ENCODE measurements at places on chromosomes 7 and 10.
A peak's percentile ranks its signal among the peaks of the same experiment; 100 is the strongest.

DNA sequence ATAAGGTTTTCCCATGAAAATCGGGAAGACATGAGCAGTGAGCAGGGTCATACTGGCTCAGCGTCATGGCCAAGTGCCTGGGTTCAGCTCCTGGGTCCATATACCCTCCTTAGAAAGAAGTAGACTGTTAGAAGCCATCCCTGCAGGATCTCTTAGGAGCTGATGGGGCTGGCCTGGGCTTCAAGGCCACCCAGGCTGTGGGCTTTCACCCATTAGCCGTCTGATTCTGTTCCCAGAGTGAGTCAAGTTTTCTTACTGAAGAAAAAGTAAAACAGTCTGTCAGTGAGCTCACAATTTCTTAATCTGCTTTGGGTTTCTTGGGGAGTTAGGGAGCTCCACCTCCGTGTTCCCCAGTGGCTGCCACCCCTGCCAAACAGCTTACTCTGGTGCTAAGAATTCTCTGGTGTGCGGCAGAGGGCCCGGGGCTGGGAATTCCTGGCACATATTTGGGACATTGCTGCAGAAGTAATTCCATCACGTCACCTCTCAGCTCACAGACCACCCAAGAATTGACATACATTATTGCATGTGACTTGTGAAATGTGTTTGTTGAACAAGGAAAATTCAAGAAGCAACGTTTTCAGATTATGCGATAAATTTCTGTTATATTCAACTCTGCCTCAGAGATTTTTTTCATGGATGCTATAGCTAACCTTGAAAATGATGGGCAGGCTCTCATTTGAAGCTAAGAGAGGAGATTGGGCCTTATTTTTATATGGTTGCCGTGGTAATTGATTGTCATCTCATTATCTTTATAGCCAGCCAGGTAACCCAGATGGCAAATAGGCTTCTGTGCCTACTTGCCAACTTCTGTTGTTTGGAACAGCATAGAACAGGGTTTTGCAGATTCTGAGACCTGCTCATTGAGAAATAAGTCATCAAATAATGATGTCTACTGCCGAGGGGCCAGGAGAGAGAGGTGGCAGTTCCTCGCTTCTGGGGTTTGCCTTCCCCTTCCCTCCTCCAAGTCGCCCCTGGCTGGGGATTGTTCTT lies 166.4 kb downstream of the CHN2 start:
- DNase-seq = no peak

- DNase-seq = no peak
These were observed 111.8 kb upstream of the CNTNAP2 start for GRCh38 chr7:146004805-146005204.

- no peak for DNase-seq
These were observed 145.1 kb downstream of the NRP1 start for GRCh38 chr10:33189363-33189762.

DNA sequence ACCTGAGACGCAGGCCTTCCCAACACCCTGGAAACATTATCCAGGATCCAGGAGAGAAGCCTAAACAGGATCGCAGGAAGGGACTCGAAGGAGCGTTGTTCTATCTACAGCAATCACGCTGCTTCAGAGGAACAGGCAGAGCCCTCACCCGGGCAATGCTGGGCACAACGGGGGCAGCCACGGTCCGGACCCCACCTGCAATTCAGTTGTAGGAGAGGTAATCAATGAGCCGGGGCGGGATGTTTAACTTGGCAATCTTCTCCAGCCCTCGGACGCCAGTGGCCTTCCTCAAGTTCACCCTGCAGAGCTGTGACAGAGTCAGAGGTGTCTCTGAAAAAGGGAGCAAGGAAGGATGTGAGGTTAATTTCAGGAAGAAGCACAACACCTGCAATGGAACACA lies 25.9 kb downstream of the ASB13 start:
- DNase-seq = no peak

GRCh38 chr7:103532955-103533354 lies 86.9 kb upstream of the SLC26A5 start:
- DNase-seq = no peak

GRCh38 chr10:112988839-112989406 lies 38.9 kb downstream of the TCF7L2 start:
- no peak for DNase-seq

- DNase-seq = no peak
These were observed 19.9 kb upstream of the GGCT start for GRCh38 chr7:30524545-30524944.

GRCh38 chr10:70367195-70367796 lies 15.1 kb downstream of the LRRC20 start:
- DNase-seq = no peak

DNA sequence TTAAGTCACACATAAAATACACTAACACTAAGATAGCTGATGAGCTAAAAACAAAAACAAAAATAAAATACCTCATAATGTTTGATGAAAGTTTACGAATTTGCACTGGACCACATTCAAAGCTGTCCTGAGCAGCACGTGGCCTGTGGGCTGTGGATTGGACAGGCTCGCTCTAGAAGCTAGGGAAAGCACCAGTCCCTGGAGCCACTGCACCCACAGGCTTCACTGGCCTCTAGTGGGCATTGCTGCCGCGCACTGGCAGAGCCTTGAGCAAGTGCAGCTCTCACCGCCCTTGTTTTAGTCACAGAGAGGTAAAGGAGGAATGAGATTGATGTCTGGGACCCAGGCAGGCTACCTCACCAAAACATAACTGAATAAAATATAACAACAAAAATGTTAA lies 67.6 kb downstream of the PAX2 start:
- DNase-seq = no peak

DNA sequence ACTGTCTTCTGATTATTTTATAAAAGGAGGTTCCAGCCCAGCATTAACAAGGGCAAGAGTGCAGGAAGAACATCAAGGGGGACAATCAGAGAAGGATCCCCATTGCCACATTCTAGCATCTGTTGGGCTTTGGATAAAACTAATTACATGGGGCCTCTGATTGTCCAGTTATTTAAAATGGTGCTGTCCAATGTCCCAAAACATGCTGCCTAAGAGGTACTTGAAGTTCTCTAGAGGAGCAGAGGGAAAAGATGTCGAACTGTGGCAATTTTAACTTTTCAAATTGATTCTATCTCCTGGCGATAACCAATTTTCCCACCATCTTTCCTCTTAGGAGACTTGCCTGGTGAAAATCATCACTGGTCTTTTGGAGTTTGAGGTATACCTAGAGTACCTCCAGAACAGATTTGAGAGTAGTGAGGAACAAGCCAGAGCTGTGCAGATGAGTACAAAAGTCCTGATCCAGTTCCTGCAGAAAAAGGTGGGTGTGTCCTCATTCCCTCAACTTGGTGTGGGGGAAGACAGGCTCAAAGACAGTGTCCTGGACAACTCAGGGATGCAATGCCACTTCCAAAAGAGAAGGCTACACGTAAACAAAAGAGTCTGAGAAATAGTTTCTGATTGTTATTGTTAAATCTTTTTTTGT lies 2.3 kb downstream of the IL6 start:
- DNase-seq = no peak

DNA sequence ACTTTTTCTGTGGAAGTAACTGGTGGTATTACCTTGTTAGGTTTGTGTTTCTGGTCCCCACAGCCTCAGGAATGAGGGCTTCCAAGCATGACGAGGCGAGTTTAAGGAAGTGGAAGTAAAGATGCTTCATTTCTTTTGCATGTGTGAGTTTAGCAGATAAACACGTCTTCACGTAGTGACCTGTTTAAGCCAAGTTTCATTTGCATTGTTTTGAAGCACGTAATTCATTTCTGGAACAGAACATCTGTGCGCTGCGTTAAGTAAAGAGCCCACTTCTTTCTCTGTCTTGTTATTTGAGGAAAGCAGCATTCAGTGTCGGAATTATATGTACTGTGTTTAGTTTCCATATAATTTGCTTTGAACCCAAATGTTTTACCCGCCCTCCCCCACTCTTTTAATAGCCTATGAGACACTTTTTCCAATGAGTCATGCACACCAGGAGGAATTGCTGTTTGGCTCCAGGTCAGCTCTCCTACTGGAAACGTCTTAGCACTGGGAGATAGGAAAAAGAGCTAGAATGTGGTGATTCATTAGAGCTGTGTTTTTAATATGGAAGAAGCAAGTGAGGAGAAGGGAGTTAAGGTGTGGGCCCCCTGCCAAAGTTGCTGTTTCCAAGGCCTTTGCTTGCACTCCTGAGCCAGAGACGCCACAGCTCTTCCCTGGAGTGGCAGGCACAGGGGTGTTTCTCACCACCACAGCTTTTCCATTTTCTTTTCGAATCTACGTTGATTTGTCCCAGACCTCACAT lies 36.7 kb downstream of the BTBD16 start:
- DNase-seq = no peak

- DNase-seq = no peak
These were observed 541.3 kb downstream of the CALN1 start for GRCh38 chr7:71870812-71871211.

GRCh38 chr10:126397640-126398382 lies 9.5 kb upstream of the ADAM12 start:
- DNase-seq = no peak

DNA sequence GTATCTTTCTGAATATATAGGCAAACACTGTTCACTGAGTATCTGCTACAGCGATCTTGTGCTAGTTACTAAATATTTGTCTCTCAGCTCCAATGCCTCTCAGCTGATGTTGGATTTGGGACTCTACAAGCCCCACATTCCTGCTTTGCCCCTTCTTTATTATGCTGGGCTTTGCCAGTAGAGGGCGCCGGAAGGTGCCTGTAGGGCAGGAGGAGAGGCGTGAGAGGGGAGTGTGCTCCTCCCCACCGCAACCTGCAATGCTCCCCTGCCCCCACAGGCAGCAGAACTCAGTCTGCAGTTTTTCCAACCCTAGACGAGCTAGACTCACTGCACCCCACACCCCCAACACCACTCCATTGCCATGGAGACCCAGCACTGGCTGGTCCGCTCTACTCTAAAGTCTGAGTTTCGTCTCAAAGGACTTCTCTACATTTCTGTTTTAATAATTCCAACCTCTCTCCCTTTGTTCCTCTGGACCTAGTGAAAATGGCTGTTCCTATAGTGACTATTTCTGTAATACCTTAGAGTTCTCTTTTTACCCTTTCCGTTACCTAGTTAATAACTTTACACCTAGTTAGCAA lies 337.6 kb downstream of the CCSER2 start:
- no peak for DNase-seq

- no peak for DNase-seq
These were observed 31.1 kb downstream of the PFKFB3 start for GRCh38 chr10:6233725-6234277.

DNA sequence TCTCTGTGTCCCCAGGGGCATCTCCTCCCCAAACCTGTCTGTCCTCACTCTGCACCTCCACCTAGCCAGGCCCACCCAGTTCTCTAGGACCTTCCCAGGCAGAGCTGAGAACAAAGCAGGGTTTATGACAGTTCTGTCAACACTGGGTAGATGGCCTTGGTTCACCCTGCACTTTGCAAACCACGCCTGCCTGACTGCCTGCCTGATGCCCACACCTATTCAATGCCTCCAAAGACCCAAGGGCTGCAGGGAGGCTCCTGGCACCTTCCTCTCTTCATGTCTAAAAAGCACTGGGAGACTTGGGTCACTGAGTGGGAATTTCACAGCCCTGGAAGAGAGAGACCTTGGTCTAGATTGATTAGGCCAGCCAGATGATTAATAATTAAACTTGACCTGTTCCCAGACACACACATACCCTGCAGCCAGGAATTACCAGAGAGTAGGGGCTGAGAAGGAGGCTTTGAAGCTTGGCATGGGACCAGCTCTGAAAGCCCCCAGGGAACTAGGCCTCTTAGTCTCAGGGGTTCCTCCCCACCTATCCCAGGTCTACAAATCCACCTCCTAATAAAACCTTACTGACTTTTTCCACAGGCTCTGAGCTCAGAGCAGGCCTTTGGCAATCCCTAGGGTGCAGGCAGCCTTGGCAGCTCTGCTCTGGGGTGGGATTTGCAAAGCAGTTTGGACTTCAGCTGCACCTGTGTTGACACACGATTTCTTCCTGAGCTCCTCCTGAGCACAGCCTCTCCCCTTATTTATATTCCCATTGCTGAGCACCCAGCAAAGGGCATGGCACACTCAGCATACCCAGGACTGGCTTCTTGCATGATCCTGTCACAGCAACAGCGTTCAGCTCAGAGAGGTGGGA lies 25.7 kb upstream of the PDCD4 start:
- DNase-seq = no peak

DNA sequence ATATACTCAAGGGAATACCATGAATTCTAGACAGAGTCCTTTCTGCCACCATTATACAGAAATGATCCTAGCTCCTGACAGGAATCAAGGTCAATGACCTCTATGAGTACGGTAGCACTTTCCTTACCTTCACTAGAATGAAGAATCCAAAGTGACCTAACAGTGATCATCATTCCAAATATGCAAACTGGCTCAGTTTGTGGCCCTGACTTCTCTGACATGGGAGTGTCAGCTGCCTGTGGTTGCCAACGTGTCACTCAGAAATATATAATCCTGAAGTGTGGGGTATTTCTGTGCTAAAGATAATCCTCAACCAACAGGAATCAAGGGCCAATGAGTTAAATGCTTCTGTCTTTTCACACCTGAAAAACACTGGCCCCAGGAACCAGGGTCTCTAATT lies 45.7 kb downstream of the COPG2 start:
- DNase-seq = no peak

DNA sequence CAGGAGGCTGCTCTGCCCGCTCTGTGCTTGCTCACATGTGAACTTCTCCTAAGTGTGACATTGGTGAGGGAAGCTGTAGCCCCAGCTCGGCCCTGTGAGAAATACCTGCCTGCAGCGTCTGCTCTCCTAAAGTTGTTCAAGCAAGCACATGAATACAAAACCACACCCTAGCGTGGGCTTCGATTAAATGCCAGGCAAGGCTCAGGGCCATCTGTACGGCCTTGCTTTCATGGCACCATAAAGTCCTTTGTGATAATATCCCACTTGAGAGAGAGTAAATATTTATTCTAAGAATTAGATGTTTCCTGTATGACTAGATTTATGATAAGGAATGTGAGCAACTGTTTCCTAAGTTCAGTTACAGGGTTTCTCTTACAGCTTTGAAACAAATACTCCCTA lies 262.8 kb upstream of the KLF14 start:
- DNase-seq = no peak

- DNase-seq = no peak
These were observed 406.5 kb upstream of the SEMA3D start for GRCh38 chr7:85593355-85593754.

- DNase-seq = peak; percentile 58
These were observed 22.2 kb downstream of the TYW1B start for GRCh38 chr7:72805526-72806494.

GRCh38 chr10:129500617-129501339 lies 33.7 kb downstream of the MGMT start:
- no peak for DNase-seq

GRCh38 chr10:69005704-69006485 lies 17.3 kb downstream of the KIFBP start:
- no peak for DNase-seq
